ENCODE measurements at places on chromosomes 12 and 14.

- DNase-seq: no peak
Measured at GRCh38 chr14:100867631-100868315, 35.7 kb downstream of the RTL1 start.

- DNase-seq: no peak
Measured at GRCh38 chr14:50763382-50764007, 67.5 kb downstream of the NIN start.

GRCh38 chr14:54840798-54841197, 61.8 kb downstream of the GCH1 start:
- no peak for DNase-seq

DNA sequence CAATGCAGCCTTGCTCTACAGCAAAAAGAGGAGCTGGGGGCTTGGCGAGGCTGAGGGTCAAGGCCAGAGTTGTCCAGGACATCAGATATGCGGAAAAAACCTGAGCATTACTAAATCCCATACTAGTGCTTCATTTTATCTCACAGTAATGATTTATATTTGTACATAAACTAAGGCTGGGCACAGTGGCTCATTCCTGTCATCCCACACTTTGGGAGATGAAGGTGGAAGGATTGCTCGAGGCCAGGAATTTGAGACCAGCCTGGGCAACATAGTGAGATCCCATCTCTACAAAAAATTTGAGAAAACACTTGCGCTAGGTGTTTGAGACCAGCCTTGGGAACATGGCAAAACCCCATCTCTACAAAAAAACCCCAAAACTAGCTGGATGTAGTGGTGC, 11.6 kb upstream of the JPH4 start:
- DNase-seq: no peak

DNA sequence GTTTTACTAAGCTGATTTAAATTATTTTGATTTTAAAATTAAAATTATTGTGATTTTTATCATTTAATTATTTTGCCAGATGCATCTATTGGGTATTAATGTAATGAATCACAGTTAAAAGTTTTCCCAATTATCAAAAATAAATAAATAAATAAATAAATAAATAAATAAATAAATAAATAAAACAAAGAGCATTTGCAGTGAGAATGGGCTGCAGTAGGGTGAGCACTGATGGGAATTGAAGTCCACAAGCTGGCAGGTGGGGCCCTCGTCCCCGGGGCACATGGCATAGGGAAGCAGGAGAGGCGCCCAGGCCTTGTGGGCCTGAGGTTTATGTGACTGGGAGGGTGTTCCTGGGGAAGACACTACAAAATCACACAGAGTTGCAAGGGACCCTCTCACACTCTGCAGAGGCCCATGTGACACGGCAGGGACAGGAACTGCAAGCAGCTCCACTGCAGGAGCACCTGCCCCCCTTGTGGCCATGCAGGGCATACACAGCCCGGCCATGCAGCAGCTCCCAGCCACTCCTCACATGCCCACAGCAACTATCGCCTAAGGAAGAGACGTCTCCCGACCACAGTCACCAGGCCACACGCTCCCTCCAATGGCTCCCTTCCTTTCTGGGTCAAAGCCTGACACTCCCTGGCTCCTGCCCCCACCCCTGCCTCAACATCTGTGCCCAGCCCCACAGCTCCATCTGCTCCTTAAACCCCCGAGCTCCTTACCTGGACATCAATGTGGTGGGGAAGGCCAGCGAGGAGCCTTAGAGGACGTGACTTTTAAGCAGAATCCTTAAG, 256.3 kb upstream of the SFSWAP start:
- DNase-seq: peak; percentile 10

GRCh38 chr12:53561590-53561953, 54.3 kb upstream of the NPFF start:
- no peak for DNase-seq

DNA sequence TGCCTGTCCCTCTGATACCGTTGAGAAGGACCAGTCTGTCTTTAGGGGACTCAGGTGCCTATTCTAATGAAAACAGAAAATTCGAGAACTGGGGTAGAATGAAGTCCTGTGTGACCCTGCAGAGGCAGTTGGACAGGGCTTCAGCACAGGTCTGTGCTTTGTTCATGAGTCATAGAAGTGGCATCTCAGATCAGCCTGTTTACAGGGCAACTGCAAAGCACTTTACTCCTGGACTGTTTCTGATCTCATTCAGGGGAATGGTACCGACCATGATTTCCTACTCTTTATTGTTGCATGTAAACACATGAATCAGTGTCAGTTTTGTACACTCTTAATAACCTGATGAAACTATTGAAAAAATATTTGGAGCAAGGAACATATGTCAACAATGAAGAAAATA, 1517.0 kb downstream of the AACS start:
- no peak for DNase-seq

GRCh38 chr12:114411071-114411837, 5.3 kb upstream of the TBX5 start:
- no peak for DNase-seq

DNA sequence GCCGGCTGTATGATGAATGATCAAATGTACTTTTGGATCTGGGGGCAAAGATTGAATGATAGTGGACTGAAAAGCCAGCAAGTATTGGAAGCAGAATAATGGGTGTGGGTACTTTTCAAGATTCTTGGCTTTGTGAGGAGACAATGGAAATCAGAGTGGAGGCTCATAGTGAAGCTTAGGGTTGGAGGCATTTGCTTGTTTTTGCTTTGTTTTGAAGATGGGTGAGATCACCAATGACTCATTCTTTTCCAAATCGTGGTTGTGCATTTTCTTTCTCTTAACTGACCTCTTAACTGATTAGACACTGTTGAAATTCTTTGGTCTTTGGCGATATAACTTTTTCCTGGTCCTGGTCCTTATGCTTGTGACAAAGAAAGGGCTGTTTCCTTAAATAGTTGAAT, 54.4 kb downstream of the PELI2 start:
- DNase-seq: no peak

DNA sequence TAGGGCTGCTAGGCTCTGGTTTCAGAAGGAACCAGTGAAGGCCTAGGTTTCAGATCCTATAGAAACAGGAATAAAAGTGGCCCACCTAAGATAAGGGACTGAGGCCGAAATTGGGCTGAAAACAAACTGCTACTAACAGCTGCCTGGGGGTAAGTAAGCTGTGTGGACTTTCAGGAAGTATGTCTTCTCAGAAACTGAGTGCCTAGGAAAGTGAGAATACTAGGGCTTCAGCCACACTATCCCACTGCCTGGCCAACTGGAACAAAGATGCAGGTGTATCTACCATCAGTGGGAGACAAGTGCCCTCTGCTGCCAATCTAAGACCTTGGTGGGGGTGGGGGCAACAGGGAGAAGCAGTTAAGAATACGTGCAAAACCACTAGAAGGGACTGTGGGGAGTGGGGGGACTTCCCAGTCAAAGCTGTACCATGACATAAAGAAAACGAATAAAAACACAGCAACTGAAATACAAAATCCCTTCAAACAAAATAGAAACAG, 82.5 kb downstream of the MED13L start:
- peak; percentile 51 for DNase-seq

GRCh38 chr12:12505544-12506495, 56.8 kb downstream of the DUSP16 start:
- no peak for DNase-seq

GRCh38 chr12:5692850-5693249, 252.2 kb downstream of the ANO2 start:
- no peak for DNase-seq

- peak; percentile 3 for DNase-seq
Measured at GRCh38 chr12:117875744-117876435, 92.9 kb downstream of the KSR2 start.

GRCh38 chr12:450438-450837, 9.3 kb upstream of the B4GALNT3 start:
- no peak for DNase-seq

- DNase-seq: no peak
Measured at GRCh38 chr14:99852578-99852977, 59.4 kb downstream of the EML1 start.

GRCh38 chr12:112230136-112230535, 104.8 kb downstream of the TRAFD1 start:
- no peak for DNase-seq

DNA sequence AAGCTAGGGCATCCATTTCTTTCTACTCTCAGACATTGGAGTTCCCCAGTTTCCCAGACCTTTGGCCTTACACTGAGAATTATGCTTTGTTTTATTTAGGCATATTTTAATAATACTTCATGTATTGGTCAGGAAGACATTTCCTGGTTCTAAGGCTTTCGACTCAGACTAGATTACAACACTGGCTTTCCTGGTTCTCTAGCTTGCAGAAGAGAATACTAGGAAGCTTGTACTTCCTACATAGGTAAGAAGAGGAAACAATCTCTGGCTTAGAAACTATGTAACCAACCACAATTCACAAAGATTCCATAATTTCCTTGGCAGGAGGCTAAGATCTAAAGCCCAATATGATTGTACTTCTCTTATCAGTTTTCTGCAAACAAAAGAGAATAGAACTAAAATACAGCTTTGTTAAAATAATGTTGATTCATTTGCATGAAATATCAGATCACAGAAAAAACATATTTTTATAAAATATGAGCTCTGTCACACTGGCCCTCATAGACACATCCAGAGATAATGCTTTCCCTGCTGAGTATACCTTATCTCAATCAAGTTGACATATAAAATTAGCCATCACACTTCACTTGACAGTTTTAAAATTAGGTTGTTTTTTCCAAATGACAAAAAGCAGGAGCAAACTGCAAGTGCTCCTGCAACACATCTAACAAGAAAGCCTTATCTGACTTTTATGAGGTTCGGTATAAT, 30.5 kb downstream of the CLEC2D start:
- DNase-seq: no peak

DNA sequence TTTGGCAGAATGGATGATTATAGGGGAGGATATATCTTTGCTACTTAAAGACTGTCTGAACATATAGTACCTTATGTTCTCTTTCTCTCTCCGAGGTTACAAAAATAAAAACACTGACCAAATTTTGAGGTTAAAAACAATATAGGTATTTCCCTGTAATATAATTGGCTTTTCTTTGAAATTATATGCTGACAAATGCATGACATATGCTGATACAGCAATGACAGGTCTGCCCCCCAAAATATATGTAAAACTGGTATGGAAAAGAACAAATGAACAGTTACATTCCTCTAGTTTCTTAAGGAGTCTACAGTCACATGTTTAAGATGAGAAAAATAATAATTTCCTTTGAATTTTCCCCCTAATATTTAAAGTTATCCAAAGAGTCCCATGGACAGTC, 405.7 kb downstream of the SOX5 start:
- DNase-seq: no peak

DNA sequence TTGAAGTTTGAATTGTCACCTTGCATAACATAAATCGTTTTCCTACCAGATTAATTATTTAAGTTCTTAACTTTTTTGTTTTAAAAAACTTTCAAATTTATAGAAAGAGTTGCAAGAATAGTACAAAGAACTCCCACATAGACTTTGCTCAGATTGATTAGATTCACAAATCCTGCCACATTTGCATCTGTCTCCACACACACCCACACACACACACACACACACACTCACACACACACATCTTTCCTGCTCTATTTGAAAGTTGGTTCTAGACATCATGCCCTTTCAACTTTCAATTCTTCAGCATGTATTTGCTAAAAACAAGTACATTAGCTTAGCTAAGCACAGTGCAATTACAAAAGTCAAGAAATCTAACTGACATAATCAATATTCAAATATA, 184.0 kb downstream of the ITPR2 start:
- no peak for DNase-seq

- DNase-seq: no peak
Measured at GRCh38 chr14:75430526-75430925, 2.7 kb downstream of the JDP2 start.

- DNase-seq: no peak
Measured at GRCh38 chr14:56805201-56805991, 4.9 kb downstream of the OTX2 start.

- no peak for DNase-seq
Measured at GRCh38 chr12:103336940-103337339, 158.8 kb downstream of the C12orf42 start.

DNA sequence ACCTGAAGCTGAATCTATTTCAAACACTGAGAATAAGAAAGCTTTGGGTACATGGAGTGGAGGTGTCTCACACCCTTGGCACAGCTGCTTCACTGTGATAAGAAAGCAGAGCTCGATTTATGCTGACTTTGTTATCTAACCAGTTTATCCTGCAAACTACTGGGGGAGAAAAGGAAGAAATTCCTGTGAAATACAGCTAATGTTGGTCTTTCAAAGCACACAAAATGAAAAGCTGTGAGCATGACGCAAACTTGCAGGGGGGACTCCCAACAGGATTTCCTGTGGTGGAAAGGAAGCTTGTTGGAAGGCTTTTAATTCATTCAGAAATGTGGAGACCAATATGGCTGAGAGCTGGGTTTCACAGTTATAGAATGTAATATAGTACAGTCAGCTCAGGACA, 53.4 kb downstream of the SRGAP1 start:
- no peak for DNase-seq

- no peak for DNase-seq
Measured at GRCh38 chr12:89135976-89136634, 216.2 kb downstream of the DUSP6 start.

DNA sequence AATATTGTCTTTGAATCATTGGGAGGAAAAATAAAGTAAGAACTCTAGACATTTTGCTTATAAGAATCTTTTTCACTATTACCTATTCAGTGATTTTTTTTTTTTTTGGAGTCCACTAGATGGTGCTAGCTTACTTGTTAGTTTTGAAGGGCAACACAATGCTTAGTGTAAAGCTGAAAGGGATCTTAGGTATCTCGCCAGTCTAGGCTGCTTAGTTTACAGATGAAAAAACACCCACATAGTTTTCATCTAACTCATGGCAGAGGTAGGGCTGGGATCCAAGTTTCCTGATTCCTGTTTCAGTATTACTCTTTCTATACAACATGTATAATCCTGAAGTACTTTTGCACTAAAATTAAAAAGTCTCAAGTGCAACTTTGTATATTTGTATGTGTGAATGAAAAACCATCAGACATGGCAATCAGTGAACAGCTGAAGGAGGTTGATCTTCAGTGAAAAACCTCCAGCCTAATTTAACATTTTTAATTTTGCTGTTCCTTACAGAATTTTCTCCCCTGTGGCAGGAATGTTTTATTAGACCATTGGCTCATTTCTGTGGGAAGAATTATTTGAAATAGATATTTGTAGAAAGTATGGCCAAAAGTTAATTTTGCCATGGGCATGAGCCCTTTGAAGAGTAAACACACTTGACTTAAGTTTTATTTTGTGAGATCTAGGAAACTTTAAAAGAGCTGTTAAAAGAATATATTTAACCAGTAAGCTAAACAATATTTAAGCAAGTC, 40.7 kb downstream of the LRRIQ1 start:
- no peak for DNase-seq

- DNase-seq: no peak
Measured at GRCh38 chr14:52840877-52841276, 49.5 kb upstream of the GNPNAT1 start.

DNA sequence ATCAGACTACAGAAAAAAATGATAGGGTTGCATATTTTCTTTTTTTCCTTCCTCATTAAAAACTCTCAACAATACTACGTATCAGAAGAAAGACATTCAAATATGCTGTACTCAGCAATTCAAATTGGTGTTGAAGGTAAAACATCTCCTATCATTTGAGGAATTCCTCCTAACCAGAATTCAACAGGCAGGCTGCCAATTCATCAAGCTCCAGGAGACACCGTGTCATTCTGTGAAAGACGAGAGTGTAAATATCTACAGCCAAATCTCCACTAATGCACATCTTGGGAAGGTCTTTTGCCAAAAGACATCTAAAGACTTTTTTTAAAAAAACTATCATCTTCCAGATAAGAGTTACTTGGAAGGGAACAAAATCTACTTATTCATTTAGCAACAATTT, 26.6 kb downstream of the NT5DC3 start:
- no peak for DNase-seq

GRCh38 chr12:129840145-129840884, 63.5 kb downstream of the TMEM132D start:
- DNase-seq: no peak
